ENCODE measurements at places on chromosomes 13 and 19.
A peak's percentile ranks its signal among the peaks of the same experiment; 100 is the strongest.

DNA sequence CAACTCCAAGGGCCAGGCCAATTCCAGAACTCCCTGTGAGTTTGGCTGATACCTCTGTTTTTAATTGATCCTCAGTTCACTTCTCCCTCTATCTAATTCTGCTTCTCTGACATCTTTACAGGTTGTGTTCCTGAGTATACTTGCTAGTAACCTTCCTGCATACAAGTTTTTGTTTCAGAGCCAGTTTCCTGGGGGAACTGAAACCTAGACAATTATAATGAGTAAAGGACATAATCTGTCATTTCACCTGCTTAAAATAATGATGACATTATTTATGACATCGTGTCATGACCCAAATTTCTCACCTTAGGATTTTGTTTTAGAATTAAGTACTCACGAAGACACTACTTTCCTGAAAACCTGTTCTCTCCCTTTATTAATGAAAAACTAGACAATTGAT lies 12.5 kb upstream of the MYCBP2 start:
- no peak for DNase-seq

DNA sequence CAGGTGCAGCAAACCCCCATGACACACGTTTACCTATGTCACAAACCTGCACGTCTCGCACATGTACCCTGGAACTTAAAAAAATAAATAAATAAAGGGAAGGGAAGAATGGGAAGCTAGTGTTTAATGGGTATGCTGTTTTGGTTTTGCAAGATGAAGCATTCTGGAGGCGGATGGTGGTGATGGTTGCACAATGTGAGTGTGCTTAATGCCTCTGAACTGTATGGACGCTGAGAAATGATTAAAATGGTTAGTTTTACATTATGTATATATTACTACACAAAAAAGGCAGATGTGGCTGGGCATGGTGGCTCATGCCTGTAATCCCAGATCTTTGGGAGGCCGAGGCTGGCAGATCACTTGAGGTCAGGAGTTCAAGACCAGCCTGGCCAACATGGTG lies 17.8 kb downstream of the NFILZ start:
- DNase-seq: no peak

- no peak for DNase-seq
These were observed 240.5 kb downstream of the IRS2 start for GRCh38 chr13:109545931-109546330.

GRCh38 chr13:20291675-20292074 lies 59.6 kb upstream of the GJB6 start:
- DNase-seq: no peak

DNA sequence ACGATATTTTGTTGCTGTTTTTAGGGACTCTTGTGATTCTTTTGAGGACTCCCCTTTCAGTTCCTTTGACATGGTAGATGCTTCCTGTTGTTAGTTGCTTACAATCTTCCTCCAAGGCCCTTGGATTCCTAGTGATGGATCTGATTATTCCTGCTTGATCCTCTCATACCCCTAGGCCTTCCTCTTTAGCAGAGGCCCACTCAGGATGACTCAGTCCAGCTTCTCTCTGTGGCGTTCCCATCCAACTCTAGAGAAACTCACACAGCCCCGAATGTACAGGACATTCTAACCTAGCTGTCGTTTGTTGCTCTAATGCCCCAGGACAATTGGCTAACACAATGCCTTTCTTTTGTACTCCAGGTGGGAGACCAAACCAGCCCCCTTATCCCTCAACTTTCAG lies 191.4 kb downstream of the POSTN start:
- no peak for DNase-seq

DNA sequence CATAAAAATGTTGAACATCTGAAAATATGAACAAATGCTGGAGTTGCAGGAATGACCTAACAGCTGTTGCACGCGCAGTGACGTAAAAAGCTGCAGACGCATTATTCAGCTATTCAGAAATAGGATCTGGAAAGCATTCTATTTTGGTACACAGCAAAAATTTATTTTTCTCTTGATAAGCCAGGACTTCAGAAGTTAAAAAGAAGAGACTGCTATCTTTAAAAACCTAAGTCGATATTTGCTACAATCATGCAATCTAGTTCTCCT lies 36.9 kb upstream of the STARD13 start:
- peak; percentile 49 for DNase-seq

DNA sequence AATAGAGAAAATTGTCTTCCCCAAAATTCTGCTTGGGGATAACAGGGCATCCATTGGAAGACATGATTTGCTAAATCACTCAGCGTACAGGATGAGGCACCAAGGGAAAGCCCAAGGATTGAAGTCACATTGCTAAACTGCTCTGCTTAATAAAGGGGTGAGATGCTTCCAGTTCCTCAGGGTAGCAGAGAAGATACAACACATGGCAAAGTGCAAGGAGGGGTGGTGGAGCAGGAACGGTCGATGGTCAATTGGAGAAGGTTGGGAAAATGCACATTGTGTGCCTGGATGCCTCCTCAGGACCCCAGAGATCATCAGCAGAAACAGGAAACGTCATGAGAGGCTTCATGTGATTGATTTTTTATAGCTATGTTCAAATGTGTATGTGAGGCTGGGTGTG lies 116.3 kb upstream of the SOX1 start:
- DNase-seq: no peak

GRCh38 chr13:45179428-45179827 lies 21.4 kb downstream of the KCTD4 start:
- DNase-seq: no peak

DNA sequence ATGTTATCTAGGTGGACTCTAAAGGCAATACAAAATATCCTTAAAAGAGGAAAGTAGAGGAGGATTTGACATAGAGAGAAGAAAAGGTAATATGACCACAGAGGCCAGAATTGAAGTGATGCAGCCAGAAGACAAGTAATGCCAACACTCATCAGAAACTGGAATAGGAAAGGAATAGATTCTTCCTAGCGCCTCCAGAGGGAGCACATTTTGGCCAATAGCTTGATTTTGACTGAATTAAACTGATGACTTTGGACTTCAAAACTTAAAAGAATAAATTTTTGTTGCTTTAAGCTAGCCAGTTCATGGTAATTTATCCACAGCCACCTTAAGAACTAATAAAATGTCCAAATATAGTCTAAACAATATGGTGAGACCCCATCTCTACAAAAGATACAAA lies 1921.9 kb downstream of the OLFM4 start:
- no peak for DNase-seq

DNA sequence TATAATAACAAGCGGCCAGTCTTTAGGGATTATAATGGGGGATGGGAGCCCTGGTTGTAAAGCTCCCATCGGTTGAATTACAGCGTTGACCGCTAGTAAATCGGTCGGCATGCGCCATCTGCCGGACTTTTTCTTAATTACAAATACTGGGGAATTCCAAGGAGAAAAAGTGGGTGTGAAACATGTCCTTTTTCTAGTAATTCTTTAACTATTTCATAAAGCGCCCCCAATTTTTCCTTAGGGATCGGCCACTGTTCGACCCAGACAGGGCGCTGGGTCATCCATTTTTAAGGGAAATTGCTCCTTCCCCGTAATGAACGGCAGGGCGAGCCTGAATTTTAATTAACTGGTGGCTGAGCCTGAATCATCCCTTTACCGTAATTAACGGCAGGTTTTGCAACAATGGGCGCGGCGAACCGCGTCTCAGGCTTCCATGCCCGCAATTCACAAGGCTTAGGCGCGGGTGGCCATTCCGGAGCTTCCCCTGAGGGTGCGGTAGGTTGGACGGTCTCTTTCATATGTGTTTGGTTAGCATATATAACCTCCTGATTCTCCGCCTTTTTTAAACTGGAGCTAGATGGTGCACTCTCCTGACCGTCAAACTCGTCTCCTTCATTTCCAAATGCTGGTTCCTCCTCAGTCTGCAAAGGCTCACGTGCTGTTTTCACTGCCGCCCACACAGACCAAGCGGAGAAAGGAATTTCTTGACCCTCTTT lies 30.2 kb upstream of the EVI5L start:
- DNase-seq: peak; percentile 73

DNA sequence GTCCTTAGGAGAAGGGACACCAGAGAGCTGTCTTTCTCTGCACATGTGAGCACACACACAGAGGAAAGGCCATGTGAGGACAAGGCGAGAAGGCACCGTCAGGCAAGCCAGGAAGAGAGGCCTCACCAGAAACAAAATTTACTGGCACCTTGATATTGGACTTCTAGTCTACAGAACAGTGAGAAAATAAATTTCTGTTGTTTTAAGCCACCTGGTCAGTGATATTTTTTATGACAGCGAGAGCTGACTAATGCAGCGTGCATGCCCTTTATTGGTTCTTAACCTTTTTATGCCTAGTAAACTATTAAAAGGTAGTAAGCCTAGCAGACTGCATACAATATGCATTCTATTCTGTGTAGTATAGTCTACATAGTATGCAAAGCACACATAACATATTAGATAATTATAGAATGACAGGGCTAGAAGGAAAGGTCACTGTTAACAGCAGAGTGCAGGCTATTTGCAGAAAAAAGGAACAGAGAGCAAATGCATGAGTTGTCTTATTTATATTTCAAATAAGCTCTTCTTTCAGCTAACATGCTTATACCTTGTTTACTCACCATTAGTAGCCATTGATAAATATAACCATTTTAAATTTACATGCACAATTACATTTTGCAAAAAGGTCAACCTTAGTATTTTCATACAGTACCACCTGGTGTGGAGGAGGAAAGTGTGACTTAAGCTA lies 25.2 kb upstream of the KATNAL1 start:
- DNase-seq: no peak

- no peak for DNase-seq
These were observed 1.8 kb downstream of the LSM4 start for GRCh38 chr19:18320865-18321733.

- DNase-seq: no peak
These were observed 22.1 kb upstream of the GGACT start for GRCh38 chr13:100610391-100611347.

DNA sequence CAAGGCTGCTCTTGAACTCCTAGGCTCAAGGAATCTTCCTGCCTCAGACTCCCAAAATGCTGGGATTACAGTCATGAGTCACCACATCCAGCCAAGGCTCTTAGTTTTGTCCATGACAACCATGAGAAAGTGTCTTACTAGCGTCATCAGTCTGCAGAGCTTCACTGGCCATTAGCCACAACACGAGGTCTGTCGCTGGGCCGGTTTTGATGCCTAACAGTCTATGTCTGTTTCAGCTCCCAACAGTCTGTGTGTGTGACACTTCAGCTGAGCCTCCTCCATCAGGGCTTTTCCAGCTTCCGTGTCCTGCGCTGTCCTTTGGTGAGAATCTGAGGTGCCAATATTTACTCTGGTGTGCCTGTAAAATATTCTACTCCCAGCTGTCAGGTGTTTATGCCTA lies 47.6 kb downstream of the CEP89 start:
- no peak for DNase-seq

- DNase-seq: peak; percentile 32
These were observed 17.1 kb upstream of the S1PR4 start for GRCh38 chr19:3161453-3161852.

DNA sequence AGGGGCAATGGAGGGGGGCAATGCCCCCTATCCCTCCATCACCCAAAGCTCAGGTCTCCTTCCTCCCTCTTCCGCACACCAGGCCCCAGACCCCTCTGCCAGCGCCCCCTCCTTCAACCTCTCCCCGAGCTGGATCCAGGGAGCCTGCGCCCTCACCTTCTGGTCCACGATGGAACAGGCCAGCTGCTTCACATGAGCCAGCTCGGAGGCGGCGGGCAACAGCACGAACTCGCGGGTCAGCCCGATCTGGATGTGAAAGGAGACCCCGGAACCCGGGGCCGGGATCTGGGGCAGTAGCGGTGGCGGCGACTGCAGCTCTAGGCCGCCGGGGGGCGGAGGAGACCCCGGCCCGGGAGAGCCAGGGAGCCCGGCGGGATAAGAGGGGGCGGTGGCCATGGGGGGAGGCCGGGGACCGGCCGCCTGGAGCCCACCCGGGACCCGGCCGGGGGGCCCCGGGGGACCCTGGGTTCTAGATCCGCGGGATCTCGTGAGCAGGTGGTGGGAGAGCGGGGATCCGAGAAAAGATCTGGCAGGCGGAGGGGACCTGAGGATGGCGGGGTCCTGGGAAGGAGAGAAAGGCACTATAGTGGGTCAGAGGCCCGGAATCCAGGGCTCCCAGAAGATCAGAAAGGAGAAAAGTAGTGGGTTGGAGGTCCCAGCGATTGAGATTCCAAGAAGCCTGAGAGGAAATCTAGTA lies 791 bp downstream of the PRKD2 start:
- DNase-seq: peak; percentile 52

DNA sequence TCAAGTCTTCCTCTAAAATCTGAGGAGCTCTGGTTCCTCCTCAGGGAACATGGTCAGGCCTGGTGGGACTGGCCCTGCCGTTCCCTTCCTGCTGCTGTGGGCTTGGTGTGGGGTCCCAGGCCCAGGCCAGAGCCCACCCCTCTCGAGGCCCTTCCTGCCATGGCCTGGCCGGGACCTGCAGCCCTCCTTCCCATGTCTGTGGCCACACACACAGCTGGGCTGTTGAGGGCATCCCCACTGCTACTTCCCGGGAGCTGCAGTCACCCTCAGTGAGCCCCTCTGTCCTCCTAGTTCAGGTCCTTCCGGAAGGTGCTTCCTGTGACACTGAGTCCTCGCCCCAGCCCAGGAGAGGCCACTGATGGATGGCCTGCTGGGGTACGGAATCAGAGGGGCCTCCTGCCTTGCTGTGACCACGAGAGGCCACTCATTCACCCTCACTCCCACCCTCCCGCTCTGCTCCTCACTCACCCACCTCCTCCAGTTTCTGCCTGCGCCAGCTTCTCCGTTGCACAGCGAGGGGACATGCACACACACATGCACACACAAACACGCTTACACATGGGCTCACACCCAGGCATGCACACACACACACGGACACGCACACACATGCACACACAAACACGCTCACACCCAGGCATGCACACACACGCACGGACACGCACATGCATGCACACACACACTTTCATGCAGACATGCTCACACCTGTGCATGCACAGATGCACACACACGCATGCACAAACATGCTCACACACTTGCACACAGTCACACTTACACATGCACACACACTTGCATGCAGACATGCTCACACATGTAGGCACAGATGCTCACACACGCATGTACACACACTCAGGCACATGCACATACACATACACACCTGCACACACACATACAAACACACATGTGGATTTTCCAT lies 7.3 kb upstream of the MCF2L start:
- no peak for DNase-seq

DNA sequence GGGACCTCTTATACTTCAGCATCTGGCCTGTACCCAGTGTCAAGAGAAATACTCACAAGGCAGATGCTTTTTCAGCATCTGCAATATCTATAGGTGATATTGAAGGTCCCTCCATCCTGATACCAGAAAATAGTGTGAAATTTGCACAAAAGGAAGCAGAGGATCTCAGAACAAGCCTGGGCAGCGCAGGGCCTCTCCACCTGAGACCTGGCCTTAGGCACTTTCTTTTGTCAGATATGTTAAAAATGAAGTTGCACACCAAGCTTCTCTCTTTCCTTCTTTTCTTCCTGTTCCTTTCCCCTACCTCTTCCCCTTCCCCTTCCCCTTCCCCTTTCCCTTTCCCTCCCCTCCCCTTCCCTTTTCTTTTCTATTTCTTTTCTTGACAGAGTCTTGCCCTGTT lies 62.2 kb downstream of the ARHGEF18 start:
- no peak for DNase-seq

DNA sequence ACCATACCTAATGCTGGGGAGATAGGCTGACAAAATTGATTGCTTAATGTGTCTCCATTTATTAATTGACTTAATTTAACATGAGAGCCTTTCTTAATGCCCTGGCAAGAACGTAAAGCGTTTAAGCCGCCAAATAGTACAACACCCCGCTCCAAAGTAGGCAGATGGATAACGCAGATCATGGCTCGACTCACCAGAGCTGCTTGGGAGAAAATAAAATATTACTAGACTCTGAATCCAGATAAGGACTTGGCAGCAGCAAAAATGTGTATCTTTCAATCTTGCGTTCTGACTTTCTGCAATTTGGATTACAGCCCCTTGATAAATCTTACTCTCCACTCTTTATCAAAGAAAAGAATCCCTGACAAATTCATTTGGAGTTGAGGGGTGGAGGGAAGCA lies 403 bp upstream of the SIAH3 start:
- no peak for DNase-seq
